ENCODE measurements at places on chromosomes 4 and X. TPM values are rescaled to one million over a fixed set of nuclear protein-coding genes. Genes with fewer than 3 reads are reported as not detected.

- no peak for DNase-seq
Measured at GRCh38 chr4:21722157-21722839, 226.3 kb downstream of the KCNIP4 start.

- no peak for DNase-seq
Measured at GRCh38 chr4:3201718-3202702, 46.9 kb upstream of the MSANTD1 start.

GRCh38 chr4:110622841-110623717 lies at the start of gene PITX2:
Gene PITX2 (minus strand): TSS chr4:110623077. CDS start chr4:110622460, 617 bp downstream.
- DNase-seq = peak; percentile 62

DNA sequence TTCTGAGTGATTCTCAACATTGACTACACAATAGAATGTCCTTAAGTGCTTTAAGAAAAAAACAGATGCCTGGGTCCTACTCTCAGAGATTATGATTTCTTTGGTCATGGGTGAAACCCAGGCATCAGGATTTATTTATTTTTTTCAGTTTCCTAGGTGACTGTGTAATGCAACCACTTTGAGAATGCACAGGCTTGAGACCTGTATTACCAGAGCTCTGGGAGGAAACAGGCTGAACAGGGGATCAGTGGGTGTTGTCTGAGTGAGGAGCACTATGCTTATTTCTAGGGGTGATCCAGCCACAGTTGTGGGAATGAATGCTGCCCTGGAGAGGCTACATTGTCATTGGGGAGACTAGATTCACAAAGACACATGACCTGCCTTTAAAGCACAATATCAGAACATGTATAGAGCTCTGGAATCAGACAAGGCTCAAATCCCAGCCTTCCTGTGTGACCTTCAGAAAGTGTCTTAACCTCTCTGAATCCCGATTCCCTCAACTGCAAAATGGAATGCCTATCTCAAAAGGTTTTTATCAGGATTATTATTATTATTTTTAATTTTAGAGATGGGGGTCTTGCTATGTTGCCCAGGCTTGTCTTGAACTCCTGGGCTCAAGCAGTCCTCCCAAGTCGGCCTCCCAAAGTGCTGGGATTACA lies 61.6 kb upstream of the PRPS1 start:
- no peak for DNase-seq

DNA sequence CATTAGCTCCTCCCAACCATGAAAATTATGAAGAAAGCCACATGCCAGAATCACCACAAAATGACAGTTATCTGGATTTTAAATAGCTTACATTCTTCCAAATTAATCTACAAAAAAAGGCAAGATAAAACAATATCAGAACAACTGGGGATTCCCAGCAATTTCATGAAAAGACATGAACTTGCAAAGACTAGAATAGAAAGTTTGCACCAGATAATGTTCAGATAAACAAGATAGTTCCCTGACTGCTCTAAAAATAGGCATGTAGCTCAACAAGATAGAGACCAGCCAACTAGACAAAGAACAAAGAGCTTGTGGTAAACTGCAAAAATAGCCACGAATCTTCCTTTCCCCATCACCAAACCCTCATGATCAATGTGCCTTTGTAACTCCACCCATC lies 30.3 kb upstream of the DDX53 start:
- DNase-seq = no peak

- DNase-seq = no peak
Measured at GRCh38 chr4:108400309-108400708, 220.1 kb upstream of the RPL34 start.

DNA sequence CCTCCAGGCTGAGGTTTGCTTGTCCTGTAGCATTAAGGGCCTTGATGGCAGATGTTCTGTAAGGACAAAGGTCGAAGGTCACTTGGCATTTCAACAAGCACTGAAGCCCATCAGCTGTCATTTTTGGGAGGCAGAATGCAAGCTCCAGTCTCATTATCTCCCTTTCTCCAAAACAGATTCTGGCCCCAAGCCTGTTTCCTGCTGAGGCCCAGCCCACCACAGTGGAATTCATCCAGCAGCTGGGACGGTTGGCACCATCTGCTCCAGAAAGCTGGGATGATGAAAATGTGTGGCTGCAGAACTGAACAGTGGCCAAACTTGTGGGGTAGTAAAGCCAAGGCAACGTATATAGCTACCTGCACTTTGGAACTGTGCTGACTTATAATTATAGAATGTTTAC lies 17.7 kb upstream of the PPEF2 start:
- no peak for DNase-seq

DNA sequence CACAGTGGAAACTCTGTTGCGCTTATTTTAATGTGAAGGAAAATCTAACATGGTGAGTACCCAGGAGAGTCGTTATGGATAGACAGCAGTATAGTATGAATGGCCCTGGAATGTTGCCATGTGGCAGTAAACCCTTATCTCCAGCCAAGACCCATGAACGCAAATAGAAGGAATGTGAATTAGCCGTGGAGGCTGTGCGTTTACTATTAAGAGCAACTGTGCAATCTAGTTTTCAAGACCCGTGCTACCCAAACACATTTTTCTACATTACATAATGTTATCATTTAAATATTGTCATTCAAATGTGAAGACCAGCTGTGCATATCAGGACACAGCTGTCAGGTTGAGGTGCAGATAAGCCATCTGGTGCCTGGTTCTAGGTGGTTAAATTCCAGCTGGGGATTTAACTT lies 13.3 kb upstream of the AGA start:
- no peak for DNase-seq

DNA sequence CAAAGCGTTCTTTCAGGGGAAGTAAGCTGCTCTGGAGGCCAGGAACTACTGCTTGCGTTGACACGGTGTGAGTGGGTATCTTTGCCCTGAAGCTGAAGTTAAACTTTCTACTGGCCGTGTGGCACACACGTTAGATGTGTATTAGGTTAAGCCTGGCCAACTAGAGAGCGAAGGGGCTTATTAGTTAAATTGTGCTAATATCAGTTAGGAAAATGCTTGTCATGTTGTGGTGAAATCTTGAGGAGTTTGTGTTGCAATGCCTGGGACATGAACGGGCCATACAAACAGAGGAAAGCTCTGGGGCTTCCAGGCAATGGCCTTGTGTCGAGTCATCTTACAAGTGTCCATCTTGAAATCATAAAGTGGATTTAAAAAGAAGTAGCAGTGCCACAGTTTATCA lies 62.6 kb downstream of the NSUN7 start:
- DNase-seq = no peak

GRCh38 chr4:172141025-172141424 lies 327.8 kb downstream of the GALNTL6 start:
- no peak for DNase-seq

DNA sequence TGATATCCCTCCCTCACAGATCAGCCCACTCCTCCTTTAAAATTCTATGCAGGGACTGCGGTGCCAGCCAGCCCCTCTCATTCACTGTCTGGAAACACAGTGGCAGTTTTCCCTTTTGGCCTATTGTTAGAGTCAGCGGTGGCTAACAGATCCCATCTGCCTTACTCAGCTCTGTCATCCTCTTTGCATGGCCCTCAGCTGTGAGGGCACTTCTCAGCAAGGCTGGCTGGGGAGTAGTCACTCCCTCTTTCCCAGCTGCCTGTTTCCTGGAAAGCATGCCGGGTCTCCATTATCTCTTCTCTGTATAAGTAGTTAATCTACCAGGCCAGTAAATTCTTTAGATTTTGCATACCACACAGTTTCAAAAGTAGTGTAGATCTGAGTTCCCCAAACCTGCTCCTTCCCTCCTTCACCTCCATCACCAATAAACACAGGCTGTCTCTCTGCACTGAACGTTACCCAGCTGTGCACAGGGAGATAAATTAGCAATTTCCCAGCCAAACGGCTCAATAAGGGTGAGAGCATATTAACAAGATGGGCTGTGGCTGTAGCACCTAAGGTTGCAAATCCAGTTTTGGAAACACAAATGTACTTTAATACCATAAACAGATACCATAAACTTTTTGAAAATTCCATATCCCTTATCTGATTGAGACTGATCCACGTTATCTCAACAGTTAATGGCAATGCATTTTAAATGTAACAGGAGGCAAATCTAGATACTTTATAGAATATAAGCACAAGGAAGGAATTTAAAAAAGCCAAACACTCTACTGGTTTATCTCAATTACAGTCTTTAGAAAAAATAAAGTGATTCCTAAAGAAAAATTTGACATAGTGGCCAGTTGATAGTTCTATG lies 229.3 kb downstream of the ANKRD50 start:
- DNase-seq = no peak

GRCh38 chr4:1379351-1379781 lies 26.9 kb downstream of the NKX1-1 start:
- no peak for DNase-seq

GRCh38 chrX:45714866-45715265 lies 514.2 kb upstream of the DIPK2B start:
- no peak for DNase-seq

DNA sequence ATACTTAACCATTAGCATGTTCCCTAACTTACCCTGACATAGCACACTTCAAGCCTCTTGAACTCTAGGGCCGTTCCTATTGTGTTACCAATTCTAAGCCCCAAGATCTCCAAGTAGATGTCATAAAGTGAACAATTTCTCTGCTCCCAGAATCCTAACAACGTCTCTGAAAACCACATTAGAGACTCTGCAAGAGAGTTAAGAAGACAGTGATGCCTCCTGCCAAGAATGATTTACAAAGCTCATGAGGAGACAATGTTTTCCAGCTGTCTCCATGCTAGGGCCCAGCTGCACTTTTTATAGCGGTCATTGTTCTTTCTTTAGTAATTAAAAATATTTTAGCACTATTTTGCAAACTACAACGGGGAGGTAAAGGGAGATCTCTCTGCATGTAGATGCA lies 358.4 kb downstream of the PPP3CA start:
- no peak for DNase-seq

GRCh38 chr4:132097041-132097440 lies 1052.1 kb upstream of the PCDH10 start:
- no peak for DNase-seq

DNA sequence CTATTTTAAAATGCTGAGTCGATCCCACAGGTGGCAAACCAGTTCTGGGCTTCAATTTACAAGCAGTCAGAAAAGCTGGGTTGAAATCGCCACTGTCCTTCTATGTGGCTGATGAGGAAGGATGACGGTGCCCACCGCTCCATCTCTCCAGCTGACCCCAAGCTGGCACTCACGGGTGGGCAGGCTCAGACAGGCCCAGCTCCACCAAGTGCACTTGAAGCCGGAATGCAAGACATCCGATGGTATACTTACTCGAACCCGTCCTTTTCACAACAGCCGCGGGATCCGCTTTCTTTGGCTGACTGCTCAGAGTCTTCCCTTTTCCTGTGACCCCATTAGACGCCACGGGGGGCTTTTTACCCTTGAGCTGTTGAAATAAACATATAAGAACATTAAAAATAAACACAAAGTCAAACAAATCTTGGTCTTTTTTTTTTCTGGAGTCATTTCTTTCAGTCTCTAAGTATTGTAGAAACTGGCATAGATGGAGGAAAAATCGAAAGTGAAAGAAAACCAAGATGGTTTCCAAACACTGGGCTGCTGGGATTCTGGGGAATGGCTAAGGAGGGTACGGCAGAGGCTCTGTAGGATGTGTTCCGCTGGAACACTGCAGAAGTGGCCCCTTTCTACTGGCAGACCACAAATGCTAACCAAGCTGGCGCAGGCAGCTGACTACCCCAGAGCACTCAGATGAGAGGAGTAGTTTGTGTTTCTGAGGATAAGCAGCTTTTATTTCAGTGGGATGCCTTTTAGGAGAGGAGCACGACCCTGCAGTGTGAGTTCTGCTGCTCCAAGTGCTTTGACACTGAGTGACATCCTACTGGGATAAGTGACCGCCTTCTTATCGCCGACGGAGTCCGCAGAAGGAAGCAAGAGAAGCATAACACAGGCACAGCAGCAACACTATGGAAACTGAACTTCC lies 160.9 kb downstream of the AFAP1 start:
- DNase-seq = no peak

DNA sequence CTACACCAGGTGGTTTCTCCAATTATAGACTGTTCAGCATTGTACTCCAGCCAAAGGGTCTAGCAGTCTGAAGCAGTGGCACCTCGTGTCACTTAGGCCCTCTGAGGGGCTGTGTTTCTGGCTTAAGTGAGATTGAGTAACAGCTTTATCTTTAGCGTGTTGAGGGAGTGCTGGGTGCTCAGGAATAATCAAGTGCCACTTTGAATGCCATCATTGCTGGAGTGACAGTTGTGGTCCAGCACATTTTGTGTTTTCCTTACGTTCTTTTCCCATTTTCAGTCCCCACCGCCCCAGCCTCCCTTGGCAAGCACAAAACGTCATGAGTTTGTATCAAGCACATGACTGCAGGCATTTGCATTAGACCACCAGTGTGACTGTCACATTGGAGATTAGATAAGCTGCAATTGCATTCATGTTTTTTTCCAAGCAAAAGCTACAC lies 58.7 kb downstream of the FNIP2 start:
- no peak for DNase-seq

DNA sequence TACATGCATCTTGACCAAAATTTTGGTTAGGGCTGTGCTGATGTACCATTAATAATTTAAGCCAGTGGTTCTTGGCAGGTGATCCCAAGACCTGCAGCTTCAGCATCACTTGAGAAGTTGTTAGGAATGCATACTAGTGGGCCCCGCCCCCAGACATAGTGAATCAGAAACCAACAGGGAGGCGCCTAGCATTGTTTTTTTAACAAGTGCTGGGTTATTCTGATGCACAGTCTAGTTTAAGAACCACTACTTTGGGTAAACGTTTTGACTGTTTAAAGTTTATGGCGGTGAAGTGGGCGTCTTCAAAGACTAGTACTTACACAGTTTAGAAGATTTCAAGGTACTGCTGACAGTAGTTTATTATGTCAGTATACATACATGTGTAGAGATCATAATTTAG lies 23.6 kb downstream of the FAM199X start:
- DNase-seq = no peak

DNA sequence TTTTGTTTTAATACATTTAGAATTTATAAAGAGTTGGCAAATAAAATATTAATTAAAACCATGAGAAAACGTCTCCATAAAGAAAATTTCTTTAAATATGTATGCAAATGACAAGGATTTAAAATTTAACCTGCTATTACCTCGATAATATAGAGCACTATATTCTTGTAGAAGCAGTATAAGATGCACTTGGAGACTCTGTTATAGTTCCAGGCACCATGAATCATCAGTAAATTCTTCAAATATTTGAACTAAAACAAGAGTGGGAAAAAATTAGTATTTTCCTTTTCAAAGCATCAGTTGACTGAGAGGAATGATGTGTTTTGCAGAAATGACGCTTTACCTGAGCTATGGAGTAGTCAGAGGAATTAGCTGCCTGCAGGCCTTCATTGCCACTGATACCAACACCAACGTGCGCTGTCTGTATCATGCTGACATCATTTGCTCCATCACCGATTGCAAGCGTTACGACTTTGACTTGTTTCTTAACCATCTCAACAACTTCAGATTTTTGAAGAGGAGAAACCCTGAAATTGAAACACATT lies 67.3 kb downstream of the SHISA3 start:
- no peak for DNase-seq

GRCh38 chrX:68072041-68072440 lies 361.3 kb downstream of the OPHN1 start:
- DNase-seq = no peak

Gene AFM
- total RNA-seq = not detected

Gene PAK3
- total RNA-seq = 7.6 TPM

Gene SPATA4
- not detected for total RNA-seq

Gene AMTN
- not detected for total RNA-seq

Gene ADGRG4
- 1.0 TPM for total RNA-seq

Gene NAP1L5
- 9.4 TPM for total RNA-seq

Gene MSX1
- total RNA-seq = 4.0 TPM

Gene MAGED4
- total RNA-seq = 10.9 TPM

Gene HSFX4
- total RNA-seq = not detected

Gene DAPP1
- total RNA-seq = 25.3 TPM

Gene S100G
- not detected for total RNA-seq

Gene PAGE1
- not detected for total RNA-seq

Gene MAGEA2
- not detected for total RNA-seq

Gene UNC5C
- 6.2 TPM for total RNA-seq
